ENCODE measurements at places on chromosomes 5 and 9. TPM values are rescaled to one million over a fixed set of nuclear protein-coding genes. Genes with fewer than 3 reads are reported as not detected.

DNA sequence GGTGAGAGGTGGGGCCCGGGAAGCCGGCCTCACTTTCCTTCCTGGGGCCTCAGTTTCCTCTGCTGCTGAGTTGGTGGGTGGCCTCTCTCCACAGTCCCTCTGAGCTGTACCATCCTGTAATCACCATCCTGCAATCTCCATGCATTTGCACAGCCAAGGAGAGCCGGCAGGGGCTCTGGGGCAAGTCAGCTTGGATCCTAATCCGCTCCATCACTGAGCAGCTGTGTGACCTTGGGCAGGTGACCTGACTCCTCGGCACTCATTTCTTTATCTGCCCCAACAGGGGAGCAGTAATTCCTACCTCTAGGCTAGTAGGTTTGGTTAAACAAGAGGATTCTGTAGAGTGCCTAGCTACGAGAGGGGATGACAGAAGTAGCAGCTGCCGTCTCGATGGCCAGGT, 88.2 kb upstream of the ZNF618 start:
- DNase-seq, result no peak

- no peak for DNase-seq
Measured at GRCh38 chr5:58268268-58268667, 191.6 kb downstream of the PLK2 start.

DNA sequence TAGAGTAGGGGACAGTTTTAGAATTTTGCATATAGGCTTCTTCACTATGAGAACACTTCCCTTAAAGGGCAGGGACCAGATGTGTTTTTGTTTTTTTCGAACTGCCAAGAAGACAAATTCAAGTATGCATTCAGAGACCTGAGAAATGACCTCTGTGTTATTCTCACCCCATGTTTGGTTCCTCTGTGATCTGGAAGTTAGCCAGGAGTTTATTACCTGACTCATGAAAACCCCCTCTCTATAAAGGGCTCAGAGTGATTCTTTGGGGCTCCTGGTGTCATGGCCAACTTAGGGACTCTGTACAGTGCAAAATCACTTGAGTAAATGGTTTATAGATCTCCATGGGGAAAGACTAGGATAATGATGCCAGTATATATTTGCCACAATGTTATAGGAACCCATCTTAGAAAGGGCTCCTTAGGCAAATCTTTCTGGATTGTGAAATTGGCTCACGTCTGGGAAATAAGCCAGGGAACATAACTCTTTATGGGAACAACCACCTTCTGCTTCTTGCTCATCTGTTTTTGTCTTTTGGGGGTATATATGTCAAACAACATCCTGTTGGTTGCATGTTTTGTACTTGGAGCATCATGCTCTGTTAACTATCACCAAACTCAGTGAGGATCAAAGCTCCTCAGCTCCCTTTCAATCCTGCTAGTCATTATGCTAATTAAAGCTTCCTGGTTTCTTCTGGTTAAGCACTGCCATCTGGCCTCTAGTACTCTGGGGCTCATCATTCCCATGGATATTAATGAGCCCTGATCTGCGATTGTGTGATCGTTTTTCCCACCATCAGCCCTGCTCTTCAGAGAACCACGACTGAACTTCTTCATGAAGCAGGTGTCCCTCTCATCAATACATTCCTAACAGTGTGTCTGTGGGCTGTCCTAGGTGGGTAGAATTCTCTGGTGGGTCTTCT, 173.4 kb upstream of the CDH12 start:
- no peak for DNase-seq

GRCh38 chr9:133986774-133987445, 5.2 kb downstream of the VAV2 start:
- DNase-seq, result no peak

- no peak for DNase-seq
Measured at GRCh38 chr9:124290743-124291554, 33.2 kb downstream of the NEK6 start.

- DNase-seq, result no peak
Measured at GRCh38 chr5:135718651-135719050, 115.8 kb upstream of the SLC25A48 start.

Gene NR2F1
- total RNA-seq, result not detected

Gene TMEM252
- total RNA-seq, result not detected

Gene ORM2
- total RNA-seq, result not detected

Gene NR6A1
- 1.8 TPM for total RNA-seq

Gene PCDHGA11
- total RNA-seq, result 0.39 TPM

Gene IQGAP2
- 28.3 TPM for total RNA-seq

All from activated T-helper 2 cell treated with anti-CD3 and anti-CD28 coated beads, Interferon-gamma antibody, Interleukin-2, Interleukin-4, amounts not matched to agents 10 μg/mL and 5 μg/mL and 100 μg/mL, durations not matched to agents 14 hours and 24 hours and 36 hours (primary cell).